ENCODE measurements at places on chromosomes 3 and 15.

DNA sequence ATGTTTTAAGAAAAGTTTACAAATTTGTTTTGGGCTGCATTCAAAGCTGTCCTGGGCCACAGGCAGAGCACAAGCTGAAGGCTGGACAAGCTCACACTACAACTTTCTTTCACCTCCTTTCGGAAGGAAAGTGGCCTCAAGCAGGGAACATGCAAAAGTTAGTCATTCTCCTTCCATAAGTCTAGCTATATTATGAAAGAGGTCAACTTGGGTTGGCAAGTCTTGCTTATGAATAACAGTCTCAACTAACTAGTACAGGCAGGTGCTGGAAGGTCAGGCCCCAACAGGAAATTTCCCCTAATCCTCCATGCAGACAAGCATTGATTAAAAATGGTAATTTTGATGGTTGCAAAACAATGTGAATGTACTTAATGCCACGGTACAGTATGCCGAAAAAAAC is 69.4 kb downstream of the OSBPL10 start:
- no peak for DNase-seq

DNA sequence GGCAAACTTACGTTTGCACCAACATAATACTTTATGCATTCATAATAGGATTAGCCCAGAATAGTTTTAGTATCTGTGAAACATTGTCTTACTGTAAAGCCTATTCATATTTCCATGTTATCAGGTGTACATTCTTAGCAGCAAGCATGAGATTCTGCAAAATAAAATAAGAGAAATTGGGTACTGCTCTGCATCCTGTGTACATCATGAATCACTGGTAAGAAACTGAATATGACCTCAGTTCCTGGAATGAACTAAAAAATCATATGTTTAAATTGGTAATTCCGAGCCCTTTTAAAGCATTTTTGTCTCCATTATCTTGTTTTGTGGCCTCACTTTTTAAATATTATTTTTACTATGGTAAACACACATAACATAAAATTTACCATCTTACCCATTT is 605.1 kb downstream of the ROBO1 start:
- DNase-seq = no peak

GRCh38 chr3:109863701-109864100 is 526.4 kb upstream of the DPPA4 start:
- no peak for DNase-seq

DNA sequence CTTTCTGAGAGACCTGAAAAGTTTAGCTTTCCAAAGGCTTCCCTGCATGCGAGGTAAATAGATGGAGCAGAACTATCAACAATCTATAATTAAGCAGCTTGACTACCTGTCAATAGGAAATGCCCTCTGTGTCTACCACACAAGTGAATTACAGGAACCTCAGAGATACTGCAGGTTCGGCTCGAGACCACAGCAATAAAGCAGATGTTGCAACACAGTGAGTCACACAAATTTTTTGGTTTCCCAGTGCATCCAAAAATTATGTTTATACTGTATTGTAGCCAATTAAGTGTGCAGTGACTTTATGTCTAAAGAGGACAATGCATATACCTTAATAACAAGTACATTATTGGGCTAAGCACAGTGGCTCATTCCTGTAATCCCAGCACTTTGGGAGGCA is 252.0 kb downstream of the UBE2E2 start:
- no peak for DNase-seq

- DNase-seq = no peak
Observed at GRCh38 chr15:60918234-60918959, 310.7 kb downstream of the RORA start.

DNA sequence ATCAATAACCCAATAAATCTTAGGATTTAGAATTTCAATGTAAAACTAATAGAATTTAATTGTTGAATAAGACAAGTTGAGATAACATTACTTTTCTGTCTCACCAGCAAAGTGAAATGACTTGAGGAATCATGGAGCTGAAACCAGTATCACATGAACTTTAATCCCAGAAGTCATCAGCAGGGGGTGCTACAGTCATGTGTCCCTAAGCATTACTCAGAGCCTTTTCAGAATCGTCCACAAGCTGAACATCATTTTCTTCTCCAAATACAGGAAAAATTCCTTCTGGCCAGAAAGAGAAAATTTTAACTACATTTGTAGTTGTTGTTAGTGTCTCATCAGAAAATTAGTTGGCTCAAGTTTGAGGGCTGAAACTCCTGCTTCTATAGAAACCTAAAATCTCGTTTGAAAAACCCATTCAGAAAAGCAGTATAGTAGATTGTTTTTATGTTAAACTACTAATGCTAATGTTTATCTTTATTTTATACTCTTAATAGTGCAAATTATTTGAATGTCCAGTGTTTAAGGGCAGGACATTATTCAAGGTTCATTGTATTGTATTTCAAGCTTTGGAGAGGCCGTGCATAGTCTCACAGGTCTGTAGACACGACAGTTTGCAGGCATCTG is 384.1 kb downstream of the PLOD2 start:
- DNase-seq = no peak

DNA sequence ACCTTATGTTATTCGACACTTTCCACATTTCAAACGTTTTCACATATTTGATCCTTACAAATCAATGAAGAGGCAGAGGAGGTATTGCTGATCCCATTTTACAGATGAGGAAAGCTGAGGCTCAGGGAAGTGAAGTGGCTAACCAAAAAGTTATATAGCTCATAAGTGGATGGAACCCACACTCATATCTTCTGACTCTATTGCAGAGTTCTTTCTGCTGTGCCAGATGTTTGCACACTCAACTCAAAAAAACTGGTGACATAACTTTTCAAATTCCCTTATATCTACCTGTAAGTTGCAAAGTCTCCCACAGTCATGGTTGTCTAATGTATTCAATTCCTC is 84.0 kb upstream of the SETMAR start:
- no peak for DNase-seq

GRCh38 chr3:179266701-179267211 is 15.8 kb upstream of the KCNMB3 start:
- DNase-seq = no peak

GRCh38 chr3:133208184-133208583 is 170.0 kb downstream of the TMEM108 start:
- no peak for DNase-seq

DNA sequence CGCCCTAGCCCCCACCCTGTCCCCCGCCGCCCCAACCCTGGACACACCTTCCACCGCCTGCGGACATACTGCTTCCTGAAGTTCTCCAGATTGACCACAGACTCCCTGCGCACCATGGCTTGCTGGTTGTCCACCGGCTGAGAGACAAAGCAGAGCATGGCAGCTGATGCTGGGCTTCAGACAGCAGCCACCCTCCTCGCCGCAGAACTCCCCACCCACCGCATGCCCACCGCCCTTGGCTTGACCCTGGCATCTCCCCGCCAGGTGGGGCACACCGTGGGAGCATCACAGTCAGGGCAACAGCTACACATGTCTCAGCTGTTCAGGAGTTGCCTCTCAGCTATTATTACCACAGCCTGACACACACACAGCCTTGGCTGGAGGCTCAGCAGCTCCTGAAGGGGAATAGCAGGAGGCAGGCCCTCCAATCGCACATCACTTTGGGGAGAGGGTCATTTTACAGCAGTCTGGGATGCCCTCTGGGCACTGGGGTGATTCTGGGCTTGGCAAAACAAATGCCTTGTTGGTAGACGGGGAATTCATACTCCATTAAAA is 78.4 kb upstream of the HERC1 start:
- DNase-seq = no peak

DNA sequence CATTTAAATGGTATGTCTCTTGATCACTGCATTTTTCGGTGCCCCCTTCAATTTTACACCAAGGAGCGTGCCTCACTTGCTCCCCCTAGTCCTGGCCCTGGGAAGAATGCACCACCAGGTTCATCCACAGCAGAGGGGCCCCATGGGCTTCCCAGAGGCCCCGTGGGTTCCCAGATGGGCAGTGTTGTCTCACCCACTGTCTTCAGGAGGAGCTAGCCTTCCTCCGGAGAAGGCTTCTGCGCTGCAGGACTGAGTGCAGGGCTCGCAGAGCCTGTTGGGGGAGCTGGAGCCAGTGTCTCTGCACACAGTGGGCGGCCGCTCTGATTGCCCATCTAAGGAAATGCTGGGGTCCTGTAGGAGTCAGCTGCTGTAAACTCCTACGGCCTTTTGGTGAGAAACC is 45.9 kb downstream of the POLR2M start:
- no peak for DNase-seq

DNA sequence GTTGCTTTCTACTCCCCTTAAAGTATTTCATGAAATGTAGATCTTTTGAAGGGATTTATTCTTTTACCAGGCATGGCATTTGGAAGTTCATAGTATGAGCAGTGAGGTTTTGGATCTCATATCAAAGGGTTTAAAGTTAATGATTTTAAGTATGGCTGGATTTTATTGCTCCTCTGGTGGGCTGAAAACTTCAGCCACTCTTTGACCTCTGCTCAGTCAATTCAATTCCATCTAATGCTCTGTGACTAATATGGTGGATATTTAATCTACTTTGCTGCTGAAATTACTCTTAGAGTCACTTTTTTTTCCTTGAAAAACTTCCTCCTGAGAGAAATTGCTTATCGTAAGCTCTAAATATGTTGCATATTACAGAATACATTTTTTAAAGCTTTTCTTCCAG is 218.6 kb downstream of the NR2F2 start:
- no peak for DNase-seq

DNA sequence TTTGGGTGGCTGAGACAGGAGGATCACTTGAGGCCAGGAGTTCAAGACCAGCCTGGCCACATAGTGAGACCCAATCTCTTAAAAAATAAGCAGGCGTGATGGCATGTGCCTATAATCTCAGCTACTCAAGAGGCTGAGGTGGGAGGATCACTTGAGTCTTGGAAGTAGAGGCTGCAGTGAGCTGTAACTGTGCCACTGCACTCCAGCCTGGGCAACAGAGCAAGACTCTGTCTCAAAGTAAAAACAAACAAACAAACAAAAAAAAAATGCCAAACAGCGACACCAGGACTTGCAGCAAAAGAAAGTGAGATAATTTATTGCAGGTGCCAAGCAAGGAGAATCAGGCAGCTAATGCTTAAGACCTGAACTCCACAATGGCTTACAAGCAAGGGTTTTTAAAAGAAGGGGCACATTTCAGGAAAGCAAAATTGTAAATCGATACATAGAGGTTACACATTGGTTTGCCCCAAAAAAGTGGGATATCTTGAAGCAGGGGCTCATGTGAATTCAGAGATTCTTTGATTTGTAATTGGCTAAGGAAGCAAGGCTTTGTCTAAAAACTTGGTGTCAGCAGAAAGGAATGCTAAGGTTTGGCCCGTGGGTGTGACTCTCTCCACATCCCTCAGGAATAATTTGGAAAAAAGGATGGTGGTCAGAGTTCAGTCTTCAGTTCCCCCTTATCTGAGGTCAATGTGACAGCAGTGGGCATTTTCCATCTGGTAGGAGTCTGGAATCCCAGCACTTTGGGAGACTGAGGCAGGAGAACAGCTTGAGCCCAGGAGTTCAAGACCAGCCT is 5.2 kb upstream of the MPI start:
- no peak for DNase-seq

- DNase-seq = no peak
Observed at GRCh38 chr15:39156166-39156565, 424.7 kb upstream of the THBS1 start.

- no peak for DNase-seq
Observed at GRCh38 chr15:25795712-25796111, 67.4 kb downstream of the ATP10A start.

DNA sequence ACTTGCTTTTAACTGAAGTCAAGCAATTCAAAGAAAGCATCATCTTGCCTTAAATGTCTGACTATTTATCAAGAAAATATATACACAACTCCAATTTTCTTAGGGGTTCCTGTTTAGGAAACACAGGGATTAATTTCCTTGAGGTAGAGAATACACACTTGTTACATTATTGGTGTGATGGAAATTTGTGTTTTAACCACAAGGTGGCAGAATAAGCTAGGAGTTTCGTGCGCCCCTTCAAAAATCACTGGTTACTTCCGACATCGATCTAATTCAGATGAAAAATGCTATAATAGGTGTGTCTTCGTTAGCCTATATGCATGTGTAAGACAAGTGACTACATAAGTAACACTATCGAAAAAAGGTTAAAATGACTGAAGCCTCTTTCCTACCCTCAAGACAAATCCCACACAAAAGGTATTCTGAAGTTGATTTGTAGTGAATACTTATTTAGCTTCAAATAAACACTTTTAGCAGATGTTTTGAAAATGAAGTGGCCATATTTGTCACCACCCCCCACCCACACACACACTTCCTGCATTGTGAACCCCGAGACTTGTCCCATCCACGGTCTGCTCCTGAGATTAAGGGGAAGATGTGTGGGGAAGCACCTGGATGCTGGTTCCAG is 246.5 kb downstream of the ROBO1 start:
- DNase-seq = no peak

DNA sequence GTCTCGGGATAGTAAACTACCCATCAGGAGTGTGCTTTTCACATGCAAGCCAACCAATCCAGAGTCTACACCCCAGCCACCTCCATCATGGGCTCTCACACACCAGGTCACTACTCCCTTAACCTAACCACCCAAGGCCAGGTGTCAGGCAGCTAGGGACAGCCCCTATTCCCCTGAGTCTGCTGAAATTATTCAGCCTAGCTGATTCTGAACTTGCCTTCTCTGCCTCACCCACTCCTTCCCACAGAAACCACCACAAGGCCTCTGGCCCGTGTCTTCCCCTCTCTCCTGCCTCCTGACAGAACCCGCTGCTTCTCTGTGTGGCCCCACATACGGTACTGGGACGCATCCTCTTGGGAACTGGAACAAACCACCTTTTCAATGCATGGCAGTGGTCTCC is 82.1 kb downstream of the PCSK6 start:
- no peak for DNase-seq

DNA sequence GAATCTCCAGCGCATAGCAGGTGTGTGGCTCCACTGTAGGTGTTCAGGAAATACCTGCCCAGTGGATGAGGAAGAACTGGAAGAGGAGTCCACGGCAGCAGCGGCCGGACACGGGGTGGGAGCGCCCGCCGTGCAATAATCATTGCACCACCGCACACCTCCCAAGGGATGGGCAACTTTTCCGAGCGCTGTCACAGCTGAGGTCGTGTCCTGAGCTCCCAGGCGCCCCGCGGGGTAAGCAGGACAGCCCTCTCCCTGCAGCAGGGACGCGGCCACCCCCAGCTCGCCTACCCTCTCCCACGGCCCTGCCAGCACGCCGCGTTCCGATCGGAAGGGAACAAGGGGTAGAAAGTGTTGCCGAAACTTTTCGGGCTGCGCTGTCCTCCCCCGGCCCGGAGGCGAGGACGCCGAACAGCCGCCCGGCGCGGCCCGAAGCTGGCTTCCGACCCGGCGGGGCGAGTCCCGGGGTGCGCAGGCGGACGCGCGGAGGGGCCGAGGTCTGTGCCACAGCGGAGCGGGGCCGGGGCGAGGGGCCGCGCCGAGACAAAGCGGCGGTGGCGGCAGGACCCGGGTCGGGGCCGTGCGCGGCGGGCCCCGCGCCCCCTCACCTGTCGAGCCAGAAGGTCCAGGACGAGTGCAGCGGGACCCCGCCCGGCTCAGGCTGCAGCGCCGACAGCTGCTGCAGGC is 475 bp downstream of the EIF4E3 start:
- DNase-seq = no peak

- DNase-seq = no peak
Observed at GRCh38 chr3:126784254-126784653, 80.2 kb downstream of the CHCHD6 start.

Data from NCI-H187 (cell line).